ENCODE measurements at places on chromosomes 4 and X. TPM values are rescaled to one million over a fixed set of nuclear protein-coding genes. Genes with fewer than 3 reads are reported as not detected.

RBMXL3 gene
- total RNA-seq, result not detected

GRCh38 chr4:54378461-54378860 is 149.4 kb downstream of the PDGFRA start:
- DNase-seq, result no peak
- H3K27me3 ChIP-seq, result no peaks in the 10 kb centered on the region
- no peaks in the 10 kb centered on the region for H3K36me3 ChIP-seq
- H3K4me1 ChIP-seq, result no peaks in the 10 kb centered on the region

- H3K4me3 ChIP-seq, result no peak overlapping the region
- no peaks in the 10 kb centered on the region for H3K4me1 ChIP-seq
- H3K36me3 ChIP-seq, result no peaks in the 10 kb centered on the region
- DNase-seq, result no peak
- H3K27me3 ChIP-seq, result no peaks in the 10 kb centered on the region
These were observed 177.1 kb upstream of the MID1 start for GRCh38 chrX:10797466-10797865.

- H3K27me3 ChIP-seq, result no peaks in the 10 kb centered on the region
- no peaks in the 10 kb centered on the region for H3K36me3 ChIP-seq
- H3K4me1 ChIP-seq, result no peaks in the 10 kb centered on the region
- DNase-seq, result no peak
- no peak overlapping the region for H3K27ac ChIP-seq
These were observed 642.5 kb upstream of the GNPDA2 start for GRCh38 chr4:45368832-45369231.

- H3K27me3 ChIP-seq, result no peaks in the 10 kb centered on the region
- H3K27ac ChIP-seq, result no peak overlapping the region
- H3K4me3 ChIP-seq, result no peak overlapping the region
- DNase-seq, result no peak
These were observed 171.0 kb upstream of the TBL1X start for GRCh38 chrX:9293903-9294302.

ZDHHC15 gene
- total RNA-seq, result 2.1 TPM

- no peak overlapping the region for H3K27ac ChIP-seq
- no peaks in the 10 kb centered on the region for H3K4me1 ChIP-seq
- H3K4me3 ChIP-seq, result no peak overlapping the region
- DNase-seq, result no peak
These were observed 89.8 kb downstream of the EMCN start for GRCh38 chr4:100428051-100428450.

- H3K27ac ChIP-seq, result no peak overlapping the region
- H3K36me3 ChIP-seq, result no peaks in the 10 kb centered on the region
- H3K4me3 ChIP-seq, result no peak overlapping the region
- H3K4me1 ChIP-seq, result peaks cover 5% of the 10 kb centered on the region
- DNase-seq, result no peak
These were observed 160.1 kb upstream of the MBNL3 start for GRCh38 chrX:132648895-132649294.

GRCh38 chr4:82047731-82048130 is 326.1 kb downstream of the HNRNPD start:
- H3K36me3 ChIP-seq, result no peaks in the 10 kb centered on the region
- H3K27ac ChIP-seq, result no peak overlapping the region
- no peaks in the 10 kb centered on the region for H3K27me3 ChIP-seq
- H3K4me1 ChIP-seq, result peaks cover 10% of the 10 kb centered on the region

TMEM271 gene
- total RNA-seq, result not detected

SLC9B1 gene
- total RNA-seq, result 3.9 TPM

UTP3 gene
- total RNA-seq, result 15.3 TPM

ZNF711 gene
- total RNA-seq, result 3.6 TPM

DNA sequence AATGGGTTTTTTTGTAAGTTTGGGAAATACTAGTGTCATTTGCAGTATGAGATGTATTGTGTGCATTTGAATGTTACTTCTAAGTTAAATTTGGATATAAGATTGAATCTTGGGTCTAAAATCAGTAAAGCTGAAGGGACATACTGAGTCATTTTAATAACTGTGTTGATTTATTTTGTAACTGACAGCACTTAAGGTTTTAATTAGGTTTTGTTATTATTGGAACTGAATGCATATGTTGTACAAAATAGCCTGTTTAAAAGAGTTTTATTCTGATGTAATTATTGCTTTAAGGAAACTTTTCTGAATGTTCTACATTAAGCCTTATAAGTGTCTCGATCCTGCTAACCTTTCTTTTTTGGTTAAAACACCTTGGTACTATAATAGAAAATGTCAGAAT is 396.6 kb downstream of the MAPK10 start:
- peaks cover 15% of the 10 kb centered on the region for H3K4me1 ChIP-seq
- no peak overlapping the region for H3K27ac ChIP-seq
- no peaks in the 10 kb centered on the region for H3K36me3 ChIP-seq
- no peaks in the 10 kb centered on the region for H3K27me3 ChIP-seq
- no peak overlapping the region for H3K4me3 ChIP-seq
- no peak for DNase-seq

DNA sequence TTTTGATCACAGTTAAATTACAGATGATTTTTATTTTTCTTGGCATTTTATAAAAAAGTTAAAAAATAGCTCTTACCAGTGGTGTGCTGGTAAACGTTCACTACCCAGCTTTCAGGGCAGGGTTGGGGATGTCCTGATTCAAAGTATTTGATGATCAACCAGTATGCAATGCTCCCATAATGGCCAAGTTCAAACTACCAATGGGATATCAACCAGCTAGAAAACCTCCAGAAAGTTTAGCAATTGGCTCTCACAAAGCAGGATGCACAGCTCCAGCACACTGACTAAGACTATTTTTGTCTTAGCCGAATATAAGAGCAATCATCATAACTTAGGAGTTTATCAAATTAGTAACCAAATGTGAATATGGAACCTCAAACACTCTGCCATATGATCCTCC is 108.0 kb upstream of the PDE5A start:
- H3K4me1 ChIP-seq, result no peaks in the 10 kb centered on the region
- no peak overlapping the region for H3K27ac ChIP-seq
- no peak for DNase-seq
- H3K4me3 ChIP-seq, result no peak overlapping the region
- no peaks in the 10 kb centered on the region for H3K36me3 ChIP-seq

ENPP6 gene
- 0.66 TPM for total RNA-seq

DNA sequence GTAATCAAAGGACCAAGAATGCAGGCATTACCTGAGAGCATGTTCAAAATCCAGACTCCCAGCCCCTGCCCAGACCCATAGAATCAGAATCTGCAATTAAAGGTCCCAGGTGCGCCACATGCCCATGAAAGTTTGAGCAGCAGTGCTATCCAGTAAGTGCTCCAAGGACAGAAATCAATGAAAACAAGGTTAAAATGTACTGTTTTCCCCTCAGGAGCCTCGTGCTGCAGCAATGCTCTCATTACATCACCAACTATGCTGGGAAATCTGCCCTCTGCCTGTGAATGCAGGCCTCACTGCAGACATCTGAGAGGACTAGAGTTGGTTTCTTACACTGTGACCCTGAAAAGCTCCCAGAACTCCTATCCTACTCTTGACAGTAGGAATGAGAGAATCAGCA is 21.1 kb downstream of the ANXA5 start:
- H3K4me1 ChIP-seq, result no peaks in the 10 kb centered on the region
- H3K27ac ChIP-seq, result no peak overlapping the region
- DNase-seq, result no peak
- no peaks in the 10 kb centered on the region for H3K27me3 ChIP-seq
- peaks cover 39% of the 10 kb centered on the region for H3K36me3 ChIP-seq

CORIN gene
- total RNA-seq, result 0.33 TPM

GRCh38 chr4:109114501-109114900 is 188.0 kb downstream of the COL25A1 start:
- H3K27me3 ChIP-seq, result no peaks in the 10 kb centered on the region
- H3K36me3 ChIP-seq, result no peaks in the 10 kb centered on the region
- DNase-seq, result no peak

GRCh38 chr4:1400191-1400805 is 5.9 kb downstream of the NKX1-1 start:
- no peaks in the 10 kb centered on the region for H3K36me3 ChIP-seq
- peaks cover 47% of the 10 kb centered on the region for H3K27me3 ChIP-seq
- no peak overlapping the region for H3K27ac ChIP-seq
- no peak for DNase-seq
- no peak overlapping the region for H3K4me3 ChIP-seq

GRCh38 chr4:137703195-137703594 is 170.9 kb upstream of the PCDH18 start:
- H3K27ac ChIP-seq, result peak overlapping the region; percentile 74
- no peak overlapping the region for H3K4me3 ChIP-seq
- no peaks in the 10 kb centered on the region for H3K27me3 ChIP-seq
- no peak for DNase-seq
- no peaks in the 10 kb centered on the region for H3K4me1 ChIP-seq
- no peaks in the 10 kb centered on the region for H3K36me3 ChIP-seq

All from sigmoid colon (tissue), 7 donors.